Liver (tissue), 10 donors: ENCODE measurements at places on chromosomes 7 and 10. TPM values are rescaled to one million over a fixed set of nuclear protein-coding genes. Genes with fewer than 3 reads are reported as not detected.

The FAM25G gene
- polyA plus RNA-seq: not detected

The KCNIP2 gene
- polyA plus RNA-seq: 0.46 TPM

The SPDYE5 gene
- not detected for polyA plus RNA-seq

- DNase-seq: no peak
Observed at GRCh38 chr7:141238596-141239243, 164.9 kb downstream of the TMEM178B start.

The PNLIP gene
- polyA plus RNA-seq: not detected

DNA sequence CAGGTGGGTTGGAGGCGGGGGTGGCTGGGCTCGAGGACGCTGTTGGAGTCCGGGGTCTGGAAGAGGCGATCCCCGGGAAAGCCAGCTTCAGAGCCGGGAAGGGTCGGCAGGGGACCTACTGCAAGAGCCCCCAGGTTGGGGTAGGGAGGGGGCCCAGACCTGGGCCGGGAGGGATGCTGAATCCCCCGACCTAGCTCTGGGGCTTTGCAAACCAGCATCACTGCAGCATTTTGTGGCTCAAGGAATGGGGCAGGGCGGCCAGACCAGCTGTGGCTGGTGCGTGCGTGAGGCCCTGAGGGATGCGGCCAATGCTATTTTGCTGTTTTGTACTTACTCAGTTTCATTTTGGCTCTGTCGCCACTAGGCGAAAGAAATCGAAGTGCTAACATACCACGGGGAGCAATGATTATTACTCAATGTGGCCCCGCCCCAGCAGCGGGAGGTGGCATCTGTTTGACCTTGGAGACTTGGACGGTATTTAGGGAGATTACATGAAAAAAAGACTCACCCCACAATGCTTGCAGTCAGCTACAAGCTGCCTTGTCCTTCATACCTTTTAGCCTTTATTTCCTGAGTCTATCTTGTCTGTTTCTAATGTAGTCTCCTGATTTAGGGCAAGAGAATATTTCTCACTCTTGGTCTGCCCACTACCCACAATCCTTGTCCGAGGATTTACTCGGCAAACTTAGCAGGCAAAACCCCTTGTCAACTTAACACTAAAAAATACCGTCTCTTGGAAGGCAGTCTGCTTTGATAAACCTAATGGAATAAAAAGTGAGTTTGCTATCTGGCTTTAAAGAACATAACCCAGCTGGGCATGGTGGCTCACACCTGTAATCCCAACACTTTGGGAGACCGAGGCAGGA is 16.2 kb downstream of the HSPB1 start:
- DNase-seq: peak; percentile 68

The BMPER gene
- 6.3 TPM for polyA plus RNA-seq

The RRP12 gene
- polyA plus RNA-seq: 7.8 TPM

The GATA3 gene
- 0.32 TPM for polyA plus RNA-seq

DNA sequence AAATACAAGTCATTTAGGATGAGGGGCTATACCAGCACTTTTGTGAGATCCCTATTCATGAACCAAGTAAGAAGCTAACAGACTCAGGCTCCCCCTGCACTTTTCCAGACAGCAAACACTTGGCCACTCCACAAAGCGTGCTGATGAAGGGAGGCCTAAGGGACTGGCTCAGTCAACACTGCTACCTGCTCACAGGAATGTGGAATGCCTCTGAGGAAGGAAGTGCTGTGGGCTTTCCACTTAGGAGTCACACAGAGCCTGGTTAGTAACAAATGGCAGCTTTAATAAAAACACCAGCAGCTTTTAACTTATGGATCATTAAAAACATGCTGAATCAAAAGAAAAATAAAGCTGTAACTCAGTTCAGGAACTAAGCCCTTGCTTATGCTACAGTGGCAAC is 15.0 kb downstream of the UROS start:
- no peak for DNase-seq

DNA sequence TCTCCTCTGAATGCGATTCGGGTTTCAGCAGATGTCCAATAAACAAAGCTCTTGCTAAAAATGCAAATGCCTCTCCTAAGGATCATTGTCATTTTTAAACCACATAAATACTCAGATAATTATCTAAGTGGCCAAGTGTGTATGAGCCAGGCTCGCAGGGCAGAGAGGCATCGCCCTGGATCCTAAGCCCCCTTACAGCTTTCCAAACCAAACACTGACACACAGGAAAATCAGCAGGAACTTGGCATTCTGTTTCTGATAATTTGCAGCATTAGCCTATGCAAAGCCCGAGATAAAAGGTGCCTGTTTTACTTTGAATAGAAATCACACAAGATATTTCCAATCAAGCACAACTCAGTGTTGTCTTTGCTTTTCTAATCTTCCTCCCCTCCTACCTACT is 134.4 kb downstream of the ABCA13 start:
- DNase-seq: no peak

- no peak for DNase-seq
Observed at GRCh38 chr10:35079763-35080162, 10.4 kb downstream of the CUL2 start.

DNA sequence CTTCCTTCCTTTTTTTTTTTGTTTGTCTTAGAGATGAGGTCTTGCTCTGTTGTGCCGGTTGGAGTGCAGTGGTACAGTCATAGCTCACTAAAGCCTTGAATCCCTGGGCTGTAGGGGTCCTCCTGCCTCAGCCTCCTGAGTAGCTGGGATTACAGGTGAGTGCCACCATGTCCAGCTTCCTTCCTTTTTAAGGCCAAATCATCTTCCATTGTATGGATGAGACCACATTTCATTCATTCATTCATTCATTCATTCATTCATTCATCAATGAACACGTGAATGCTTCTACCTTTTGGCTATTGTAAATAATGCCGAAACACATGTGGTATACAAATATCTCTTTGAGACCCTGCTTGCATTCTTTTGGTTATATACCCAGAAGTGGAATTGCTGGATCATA is 60.0 kb upstream of the BAIAP2L1 start:
- DNase-seq: no peak

DNA sequence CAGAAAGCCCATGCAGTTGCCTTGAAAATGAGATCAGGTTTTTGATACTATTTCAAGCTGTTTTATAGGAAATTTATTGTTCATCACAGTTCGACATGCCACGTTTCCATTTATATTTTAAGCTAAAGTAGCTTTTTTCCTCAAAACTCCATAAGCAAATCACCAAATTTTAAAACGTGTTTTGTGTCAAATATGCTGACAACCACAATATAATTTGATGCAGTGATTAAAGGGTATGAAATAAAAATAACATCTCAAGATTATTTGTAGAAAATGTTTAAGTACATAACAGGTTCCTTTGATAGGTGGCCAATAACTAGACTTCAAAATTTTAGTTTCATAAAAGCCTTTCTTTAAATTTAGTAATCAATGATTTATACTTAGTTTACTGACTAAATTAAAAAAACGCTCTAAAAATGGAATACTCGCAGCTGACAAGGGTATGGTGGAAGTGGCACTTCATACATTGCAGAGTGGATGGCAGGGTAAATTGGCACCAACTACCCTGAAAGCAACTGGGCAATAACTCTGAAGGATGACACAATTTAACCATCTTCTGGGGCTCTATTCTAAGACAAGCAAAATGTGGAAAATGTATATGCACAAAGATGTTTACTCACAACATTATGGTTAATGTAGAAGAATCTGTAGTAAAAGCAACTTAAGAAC is 481.6 kb downstream of the TNS3 start:
- DNase-seq: no peak

DNA sequence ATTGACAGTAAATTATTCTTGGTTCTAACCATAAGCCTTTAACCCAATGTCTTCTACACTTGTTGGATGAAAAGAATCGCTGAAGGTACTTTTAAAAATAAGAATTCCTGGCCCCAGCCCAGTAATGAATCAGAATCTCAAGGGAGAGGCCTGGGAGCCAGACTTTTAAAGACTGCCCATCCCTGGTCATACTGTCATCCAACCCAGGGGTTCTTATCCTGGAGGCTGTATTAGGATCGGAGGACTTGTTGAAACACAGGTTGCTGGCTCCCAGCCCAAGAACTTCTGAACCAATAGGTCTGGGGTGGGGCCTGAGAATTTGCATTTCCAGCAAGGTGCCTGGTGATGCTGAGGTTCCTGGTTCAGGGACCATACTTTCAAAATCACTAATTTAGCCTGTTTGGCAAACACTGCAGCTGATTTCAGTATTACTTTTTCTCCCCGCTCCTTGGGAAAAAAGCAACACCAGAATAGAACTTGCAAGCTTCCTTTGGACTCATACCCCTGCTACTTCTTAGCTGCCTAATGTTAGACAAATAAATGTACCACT is 79.5 kb upstream of the FAM133B start:
- DNase-seq: no peak

The TNS3 gene
- 16.8 TPM for polyA plus RNA-seq

DNA sequence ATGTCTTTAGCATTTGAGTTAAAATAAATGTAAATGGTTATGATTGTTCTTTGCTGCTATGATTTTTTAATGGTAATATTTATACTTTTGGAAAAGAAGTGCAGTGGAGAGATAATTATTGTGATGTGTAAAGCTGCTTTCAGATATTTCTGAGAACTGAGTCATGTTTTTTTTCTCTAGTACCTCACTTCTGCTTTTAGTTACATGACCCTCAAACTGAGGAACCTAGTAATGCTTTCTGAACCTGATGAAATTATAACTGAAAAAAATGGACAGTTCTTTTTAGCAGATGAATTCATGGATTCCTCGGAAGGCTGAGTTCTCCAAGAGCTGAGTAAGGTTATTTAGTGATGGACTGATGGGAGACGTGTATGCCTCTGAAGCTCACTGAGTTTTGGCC is 167.8 kb downstream of the CDCA7L start:
- no peak for DNase-seq

DNA sequence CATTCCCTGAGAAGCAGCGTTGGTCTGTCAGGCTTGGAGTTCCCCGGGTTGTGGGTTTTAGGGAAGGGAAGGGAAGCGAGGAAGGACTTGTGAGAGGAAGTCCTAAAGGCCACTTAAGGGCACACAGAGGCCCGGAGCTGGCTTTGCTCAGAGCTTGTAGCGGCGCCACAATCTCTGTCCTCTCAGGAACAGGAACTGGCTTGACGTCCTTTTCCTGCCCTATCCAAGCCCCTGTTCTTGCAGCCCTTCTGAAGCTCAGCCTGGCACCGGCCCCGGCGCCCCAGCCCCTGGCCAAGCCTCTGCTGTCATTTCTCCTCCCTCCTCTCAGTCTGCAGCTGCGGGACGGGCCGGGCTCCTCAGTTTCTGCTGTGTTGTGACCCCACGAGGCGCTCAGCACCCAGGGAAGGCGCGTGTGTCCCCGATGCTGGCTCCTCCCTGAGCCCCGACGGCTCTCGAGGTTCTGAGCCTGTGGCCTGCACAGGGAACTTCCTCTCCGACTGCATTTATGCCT is at the start of gene GIMAP8:
Gene GIMAP8 (plus strand): TSS at position 140 of the 511 bp plus-strand sequence. CDS start 16,069 bp downstream, outside the sequence.
- no peak for DNase-seq

DNA sequence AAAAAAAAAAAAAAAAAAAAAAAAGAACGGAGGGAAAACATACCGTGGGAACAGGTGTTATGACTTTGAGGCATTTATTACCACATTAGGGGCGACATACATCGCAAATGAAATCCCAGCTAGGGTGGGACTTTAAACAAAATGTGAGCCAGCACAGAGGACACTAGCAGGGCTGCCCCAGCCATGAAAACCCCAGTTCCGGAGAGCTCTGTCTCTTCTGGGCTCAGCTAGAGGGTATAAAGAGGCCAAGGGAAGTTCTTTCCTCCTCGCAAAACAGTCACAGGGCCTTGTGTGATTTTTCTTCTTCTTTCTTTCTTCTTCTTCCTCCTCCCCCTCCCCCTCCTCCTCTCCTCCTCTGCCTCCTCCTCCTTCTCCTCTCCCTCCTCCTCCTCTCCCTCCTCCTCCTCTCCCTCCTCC is 59.9 kb upstream of the ECHDC3 start:
- DNase-seq: no peak

DNA sequence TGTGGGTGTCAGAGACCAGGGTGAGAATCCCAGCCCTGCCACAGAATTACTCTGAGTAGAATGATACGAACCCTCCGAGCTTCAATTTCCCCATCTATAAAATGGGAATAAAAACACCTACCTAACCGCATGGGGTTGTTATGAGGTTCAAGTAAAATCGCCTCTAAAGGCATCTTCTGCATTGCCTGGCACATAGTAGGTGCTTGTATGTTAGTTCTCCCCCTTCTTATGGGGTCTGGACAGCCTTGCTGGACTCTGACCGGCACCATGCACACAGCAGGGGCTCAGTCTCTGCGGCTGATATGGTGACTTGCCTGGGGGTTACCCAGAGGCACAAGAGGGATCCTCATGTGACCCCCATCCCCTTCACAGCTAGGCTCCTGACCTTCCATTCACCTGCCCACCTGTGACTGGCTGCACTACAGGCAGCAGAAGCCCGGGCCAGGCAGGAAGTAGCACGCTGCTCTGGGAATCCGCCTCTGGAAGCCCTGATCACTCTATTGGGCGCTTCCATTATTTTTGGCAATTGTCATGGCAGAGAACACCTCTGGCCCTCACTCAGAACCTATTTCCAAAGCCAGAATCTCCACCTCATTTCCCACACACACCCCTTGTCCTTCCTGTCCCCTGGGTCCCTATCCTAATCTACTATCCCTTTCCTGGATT is 6.0 kb downstream of the SH3PXD2A start:
- no peak for DNase-seq

- DNase-seq: no peak
Observed at GRCh38 chr10:132624847-132625471, 87.4 kb downstream of the INPP5A start.

DNA sequence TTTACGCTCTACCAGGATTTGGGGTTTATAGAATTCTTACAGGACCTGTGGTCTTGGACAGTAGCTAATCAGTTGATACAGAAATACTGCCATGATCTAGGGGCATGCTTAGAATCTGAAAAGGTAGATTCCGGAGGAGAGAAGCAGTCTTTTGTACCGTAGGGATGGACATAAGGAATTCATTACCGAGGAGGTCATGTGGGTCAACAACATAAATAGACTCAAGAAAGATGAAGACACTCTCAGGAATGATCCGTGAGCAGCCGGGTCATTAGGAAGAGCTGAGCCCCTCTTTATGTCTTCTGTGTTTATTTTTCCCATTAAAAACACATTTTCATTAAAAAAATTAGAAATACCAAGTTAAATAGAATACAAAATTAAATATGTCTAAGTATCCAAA is 160.1 kb upstream of the TNS3 start:
- no peak for DNase-seq

GRCh38 chr10:51000164-51000563 is 74.1 kb upstream of the PRKG1 start:
- DNase-seq: no peak

The SLC26A3 gene
- 0.49 TPM for polyA plus RNA-seq

The CELF2 gene
- 1.4 TPM for polyA plus RNA-seq

- no peak for DNase-seq
Observed at GRCh38 chr7:27795977-27796376, 56.0 kb downstream of the TAX1BP1 start.

- DNase-seq: no peak
Observed at GRCh38 chr7:46286356-46286755, 365.3 kb upstream of the IGFBP3 start.

The AGMO gene
- polyA plus RNA-seq: 21.6 TPM

- no peak for DNase-seq
Observed at GRCh38 chr7:69804962-69805361, 206.7 kb downstream of the AUTS2 start.

GRCh38 chr10:102673819-102674511 is 29.7 kb downstream of the TRIM8 start:
- DNase-seq: no peak
